ENCODE measurements at places on chromosomes 6 and 20.
A peak's percentile ranks its signal among the peaks of the same experiment; 100 is the strongest.

DNA sequence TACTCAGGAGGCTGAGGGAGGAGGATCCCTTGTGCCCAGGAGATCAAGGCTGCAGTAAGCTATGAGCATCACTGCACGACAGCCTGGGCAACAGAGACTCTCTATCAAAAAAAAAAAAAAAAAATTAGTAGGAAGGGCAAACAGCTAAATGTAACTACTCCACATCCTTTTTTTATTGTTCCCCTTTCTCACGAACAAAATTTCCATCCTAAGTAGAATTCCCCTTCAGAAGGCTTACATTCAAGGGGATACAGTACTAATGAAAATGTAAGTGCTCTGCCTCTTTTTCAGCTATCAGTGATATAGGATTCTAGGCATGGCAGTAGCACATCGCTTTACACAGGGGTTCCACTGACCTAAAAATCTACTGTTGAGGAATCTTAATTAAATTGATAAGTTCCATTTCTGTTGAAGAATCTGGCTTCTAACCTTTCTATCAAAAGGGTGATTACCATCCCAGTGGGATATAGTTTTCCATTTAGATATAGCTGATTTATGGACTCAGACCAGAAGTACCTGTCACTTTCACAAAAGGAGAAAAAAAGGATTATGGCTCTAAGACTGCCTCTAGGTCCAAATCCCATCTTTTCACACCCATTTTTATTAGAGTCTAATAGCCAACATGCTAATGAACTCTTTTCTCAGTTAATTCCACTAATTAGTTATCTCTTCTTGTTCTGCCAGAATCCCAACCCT, 2.6 kb downstream of the B4GALT5 start:
- no peak for DNase-seq

- DNase-seq = no peak
Observed at GRCh38 chr6:97591955-97592354, 308.9 kb upstream of the MMS22L start.

DNA sequence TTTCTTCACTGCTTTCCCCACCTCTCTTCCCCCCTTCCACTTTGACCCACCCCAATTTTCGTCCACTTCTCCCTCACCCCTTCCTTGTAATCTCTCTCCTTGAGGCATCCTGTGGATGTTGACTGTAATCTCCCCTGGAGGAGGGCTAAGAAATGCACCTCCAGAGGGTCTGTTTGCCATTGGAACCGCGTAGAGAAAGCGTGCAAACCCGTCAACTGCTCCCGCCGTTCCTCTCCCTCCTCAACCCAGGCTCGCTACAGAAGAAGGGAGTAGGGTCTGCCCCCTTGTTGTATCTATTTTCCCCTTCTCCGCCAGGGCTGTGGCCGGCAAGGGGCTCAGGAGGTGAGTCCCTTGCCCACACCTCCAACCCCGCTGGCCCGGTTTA, 502 bp upstream of the HTR1E start:
- DNase-seq = no peak

DNA sequence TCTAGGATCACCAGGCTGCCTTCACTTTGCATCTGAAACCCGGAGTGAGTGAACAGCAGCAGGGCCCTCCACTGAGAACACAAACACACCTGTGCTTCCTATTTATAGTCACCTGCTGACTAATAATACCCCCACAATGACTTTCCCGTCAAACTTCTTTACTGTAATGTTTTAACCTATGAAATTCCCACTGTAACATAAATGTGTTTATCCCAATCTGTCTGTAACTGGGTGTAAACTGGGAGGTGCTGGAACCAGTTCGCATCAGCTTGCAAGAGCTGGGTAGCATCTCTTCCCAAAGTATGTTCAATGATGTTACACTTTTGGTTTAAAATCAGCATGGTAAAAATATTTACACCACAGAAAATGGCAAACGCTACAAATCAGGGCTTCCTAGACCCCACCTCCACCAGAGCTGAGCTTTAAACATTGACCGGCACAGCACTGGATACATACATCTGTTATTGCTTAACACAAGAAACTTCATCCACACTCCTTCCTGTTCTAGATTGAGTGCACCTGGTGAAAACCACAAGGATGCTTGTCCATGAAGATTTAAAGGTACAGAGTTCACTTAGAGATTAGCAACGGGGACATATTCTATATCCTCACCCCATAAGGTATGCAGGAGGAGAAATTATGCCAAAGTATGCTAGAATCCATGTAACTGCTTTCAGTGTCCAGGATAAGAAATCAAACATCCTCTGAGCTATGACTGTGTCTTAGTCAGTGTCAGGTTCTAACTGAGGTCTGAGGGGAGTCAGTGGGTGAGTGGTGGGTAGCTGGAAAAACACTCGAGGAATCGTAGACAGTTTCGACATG, 79.0 kb downstream of the ALDH8A1 start:
- DNase-seq = no peak

- peak; percentile 58 for DNase-seq
Observed at GRCh38 chr20:1291191-1291741, 25.2 kb downstream of the SNPH start.

GRCh38 chr6:113031591-113032238, 684.6 kb downstream of the RFPL4B start:
- DNase-seq = no peak

DNA sequence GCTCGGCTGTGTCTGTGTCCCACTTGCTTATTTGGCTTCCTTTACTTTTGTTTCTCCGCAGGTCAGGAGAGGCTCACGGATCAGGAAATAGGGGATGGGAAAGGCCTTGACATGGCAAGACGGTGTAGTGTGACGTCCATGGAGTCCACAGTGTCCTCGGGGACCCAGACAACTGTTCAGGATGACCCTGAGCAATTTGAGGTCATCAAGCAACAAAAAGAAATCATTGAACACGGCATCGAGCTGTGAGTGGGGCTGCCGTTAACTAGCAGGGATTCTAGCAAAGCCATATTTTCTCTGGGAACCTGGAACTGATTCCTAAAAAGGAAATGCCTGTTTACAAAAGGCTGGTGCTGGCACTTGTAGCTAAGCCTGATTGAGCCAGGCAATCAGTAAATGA, 54.4 kb downstream of the ARFGEF2 start:
- DNase-seq = no peak

DNA sequence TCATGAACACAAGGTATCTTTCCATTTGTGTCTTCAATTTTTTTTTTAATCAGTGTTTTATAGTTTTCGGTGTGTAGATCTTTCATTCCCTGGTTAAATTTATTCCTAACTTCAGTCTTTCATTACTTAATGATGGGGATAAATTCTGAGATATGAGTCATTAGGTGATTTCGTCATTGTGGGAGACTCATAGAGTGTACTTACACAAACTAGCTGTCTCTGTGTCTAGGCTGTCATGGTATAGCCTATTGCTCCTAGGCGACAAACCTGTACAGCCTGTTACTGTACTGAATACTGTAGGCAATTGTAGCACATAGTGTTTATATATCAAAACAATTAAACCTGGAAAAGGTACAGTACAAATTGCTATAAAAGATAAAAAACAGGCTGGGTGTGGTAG, 42.1 kb downstream of the SMAP1 start:
- no peak for DNase-seq

GRCh38 chr6:119511024-119511423, 161.5 kb upstream of the MAN1A1 start:
- DNase-seq = no peak

DNA sequence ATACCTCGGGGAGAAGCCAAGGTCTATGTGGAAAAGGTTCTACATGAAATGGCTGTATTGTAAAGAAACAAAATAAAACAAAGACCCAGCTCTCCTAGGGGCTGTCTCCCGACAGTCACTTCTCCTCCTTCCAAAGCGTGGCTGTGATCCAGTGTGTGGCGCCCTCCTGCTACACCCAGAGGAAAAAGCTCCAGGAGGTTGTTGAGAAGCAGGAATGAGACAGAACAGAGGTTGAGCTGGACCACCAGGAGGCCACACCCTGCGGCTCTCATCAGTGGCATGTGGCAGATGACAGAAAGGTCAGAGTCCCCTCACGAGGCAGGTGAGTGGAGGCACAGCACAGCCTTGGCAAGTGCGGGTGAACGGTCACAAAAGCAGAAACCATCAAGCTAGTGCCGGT, 236.0 kb downstream of the TBXT start:
- no peak for DNase-seq

- no peak for DNase-seq
Observed at GRCh38 chr20:43492101-43492500, 15.4 kb upstream of the L3MBTL1 start.

DNA sequence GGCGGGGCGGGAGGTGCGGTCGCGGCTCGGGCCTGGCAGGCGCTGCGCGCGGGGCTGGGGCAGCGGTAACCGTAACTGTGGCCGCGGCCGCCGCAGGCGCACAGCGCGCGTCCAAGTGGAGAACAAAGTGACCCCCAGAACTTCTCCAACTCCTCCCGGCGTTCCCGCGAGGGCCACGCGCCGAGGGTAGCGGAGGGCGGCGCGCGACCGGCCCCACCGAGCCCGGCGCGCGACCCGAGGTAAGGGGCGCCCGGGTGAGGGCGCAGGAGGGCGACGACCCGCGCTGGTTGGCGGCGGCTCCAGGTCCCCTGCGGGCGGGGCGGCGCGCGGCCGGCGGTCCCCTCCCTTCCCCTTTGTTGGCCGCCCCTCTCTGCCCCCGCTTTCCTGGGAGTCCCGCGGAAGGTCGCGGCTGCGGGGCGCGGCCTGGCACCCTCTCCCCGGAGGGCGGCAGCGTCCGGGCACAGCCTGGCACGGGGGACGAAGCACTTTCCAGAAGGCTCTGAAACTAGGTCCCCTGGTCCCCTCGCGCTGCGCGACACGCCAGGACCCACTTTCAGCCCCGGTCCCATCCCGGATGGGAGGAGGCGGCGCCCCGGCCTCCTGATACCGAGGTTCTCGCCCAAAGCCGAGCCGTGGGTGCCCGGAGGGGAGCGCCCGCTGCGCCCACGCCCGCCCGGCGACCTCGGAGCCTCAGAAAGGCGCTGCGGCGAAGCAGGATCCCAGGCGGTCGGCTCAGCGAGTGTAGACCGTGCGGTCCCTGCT, at the start of gene TIAM2:
TSS of gene TIAM2 (plus strand) at position 62 of the 762 bp plus-strand sequence. CDS start 133,909 bp downstream, outside the sequence.
- no peak for DNase-seq

- DNase-seq = no peak
Observed at GRCh38 chr6:107447663-107448216, 11.6 kb downstream of the PDSS2 start.

GRCh38 chr20:38337561-38338140, 8.6 kb upstream of the LBP start:
- DNase-seq = no peak
